ENCODE measurements at places on chromosomes 7 and 10.

GRCh38 chr7:142883571-142884285 lies 1.8 kb downstream of the TRPV6 start:
- no peak for DNase-seq

- no peak for DNase-seq
These were observed 179.5 kb upstream of the LRGUK start for GRCh38 chr7:133947458-133948254.

DNA sequence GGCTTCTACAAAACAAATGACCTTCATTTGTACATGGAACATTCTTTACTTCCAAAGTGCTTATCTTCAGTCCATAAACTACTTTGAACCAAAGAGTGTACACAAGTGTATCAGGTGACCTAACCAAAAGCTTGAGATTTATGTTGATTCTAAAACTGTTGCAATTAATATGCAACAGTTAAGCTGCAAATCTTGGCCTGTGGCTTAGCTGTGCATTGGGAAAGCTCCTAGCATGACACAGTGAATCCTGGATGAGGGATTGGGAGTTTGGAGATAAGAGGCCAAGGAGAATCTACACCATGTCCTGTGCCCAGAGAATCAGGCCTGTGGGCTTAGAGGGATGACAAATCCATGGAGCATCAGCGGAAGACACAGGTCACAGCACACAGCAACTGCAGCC lies 105.2 kb upstream of the GSDME start:
- DNase-seq: no peak

GRCh38 chr10:131821378-131822012 lies 79.3 kb upstream of the PPP2R2D start:
- DNase-seq: no peak

DNA sequence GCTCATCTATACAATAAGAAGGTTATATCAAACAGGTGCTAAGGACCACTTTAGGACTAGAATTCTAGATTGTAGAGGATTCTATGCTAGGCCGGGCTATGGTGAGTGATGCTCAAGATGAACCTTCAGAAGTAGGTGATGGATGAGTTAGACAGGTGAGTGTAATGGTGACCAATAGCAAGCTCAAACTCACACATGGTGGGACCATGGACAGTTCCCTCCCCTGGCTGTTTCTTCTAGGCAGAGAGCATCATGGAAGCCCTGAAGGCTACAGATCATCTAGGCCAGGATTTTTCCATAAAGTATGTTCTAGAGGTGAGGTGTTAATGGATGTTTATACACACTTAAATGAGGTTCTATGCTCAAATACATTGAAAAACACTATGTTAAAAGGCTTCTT lies 162.2 kb upstream of the WDR11 start:
- no peak for DNase-seq

DNA sequence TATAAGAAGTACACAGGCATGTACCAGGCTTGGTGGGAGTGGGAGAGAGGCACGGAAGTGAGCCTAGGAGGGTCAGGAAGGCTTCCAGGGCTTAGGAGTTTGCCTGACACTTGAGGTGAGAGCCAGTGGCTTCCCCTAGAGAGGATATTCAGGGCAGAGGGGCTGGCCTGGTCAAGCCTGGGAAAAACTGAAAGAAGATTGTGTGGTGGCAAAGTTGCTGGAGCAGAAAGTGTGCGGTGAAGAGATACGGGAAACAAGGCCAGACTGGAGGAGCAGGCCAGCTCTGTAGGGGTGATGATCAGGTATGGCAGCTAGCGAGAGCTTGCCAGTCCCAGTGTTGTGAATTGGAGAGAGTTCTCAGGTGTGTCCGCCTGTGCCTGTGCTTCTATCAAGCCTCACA lies 129.9 kb downstream of the CCNY start:
- DNase-seq: no peak

- DNase-seq: no peak
These were observed 196.3 kb downstream of the EBF3 start for GRCh38 chr10:129767751-129768150.

GRCh38 chr7:65216469-65216868 lies 157.2 kb upstream of the ZNF92 start:
- DNase-seq: no peak

- DNase-seq: no peak
These were observed 9.0 kb upstream of the ARPC1B start for GRCh38 chr7:99365318-99366141.

GRCh38 chr7:82678259-82678658 lies 234.7 kb upstream of the CACNA2D1 start:
- DNase-seq: no peak

DNA sequence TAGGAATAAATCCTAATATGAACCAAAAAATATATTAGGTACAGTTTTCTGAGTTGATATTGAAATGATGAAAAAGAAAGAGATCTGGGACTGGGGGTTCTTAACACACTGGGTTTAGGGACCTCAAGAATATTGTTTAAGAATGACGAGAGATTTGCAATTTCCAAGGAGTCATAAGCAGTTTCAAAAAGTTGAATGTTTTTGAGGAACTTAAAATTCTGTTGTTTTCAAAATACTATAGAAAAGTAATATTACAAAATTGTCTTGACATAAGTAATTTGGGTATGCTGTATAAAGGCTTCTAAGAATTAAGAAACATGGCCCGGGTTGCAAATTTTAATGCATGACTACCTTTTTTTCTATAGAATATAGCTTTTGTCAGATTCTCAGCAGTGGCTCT lies 88.1 kb downstream of the AUTS2 start:
- DNase-seq: no peak

DNA sequence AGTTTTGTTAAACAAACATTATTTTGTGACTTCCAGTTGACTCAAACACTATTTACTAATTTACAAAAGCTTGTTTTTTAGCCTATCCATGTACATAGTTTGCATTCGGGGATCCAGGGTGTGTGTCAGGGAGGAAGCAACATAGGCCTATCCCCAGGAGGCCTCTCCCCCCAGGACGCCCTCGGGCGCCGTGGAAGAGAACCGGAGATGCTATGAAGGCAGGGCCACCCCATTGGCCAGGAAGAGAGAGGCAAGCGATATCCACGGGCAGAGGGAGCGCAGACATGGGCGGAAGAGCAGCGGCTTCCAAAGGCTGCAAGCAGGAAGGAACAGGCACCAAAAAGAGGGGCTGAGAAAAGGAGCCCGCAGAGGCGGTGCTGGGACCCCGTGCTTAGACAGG lies 38.3 kb upstream of the EGFR start:
- DNase-seq: no peak

- DNase-seq: no peak
These were observed 26.4 kb upstream of the ANKRD1 start for GRCh38 chr10:90947030-90947960.

- DNase-seq: no peak
These were observed 16.5 kb downstream of the KIF5B start for GRCh38 chr10:32039734-32040133.
